ENCODE measurements at places on chromosomes 13 and 19.
A peak's percentile ranks its signal among the peaks of the same experiment; 100 is the strongest.

DNA sequence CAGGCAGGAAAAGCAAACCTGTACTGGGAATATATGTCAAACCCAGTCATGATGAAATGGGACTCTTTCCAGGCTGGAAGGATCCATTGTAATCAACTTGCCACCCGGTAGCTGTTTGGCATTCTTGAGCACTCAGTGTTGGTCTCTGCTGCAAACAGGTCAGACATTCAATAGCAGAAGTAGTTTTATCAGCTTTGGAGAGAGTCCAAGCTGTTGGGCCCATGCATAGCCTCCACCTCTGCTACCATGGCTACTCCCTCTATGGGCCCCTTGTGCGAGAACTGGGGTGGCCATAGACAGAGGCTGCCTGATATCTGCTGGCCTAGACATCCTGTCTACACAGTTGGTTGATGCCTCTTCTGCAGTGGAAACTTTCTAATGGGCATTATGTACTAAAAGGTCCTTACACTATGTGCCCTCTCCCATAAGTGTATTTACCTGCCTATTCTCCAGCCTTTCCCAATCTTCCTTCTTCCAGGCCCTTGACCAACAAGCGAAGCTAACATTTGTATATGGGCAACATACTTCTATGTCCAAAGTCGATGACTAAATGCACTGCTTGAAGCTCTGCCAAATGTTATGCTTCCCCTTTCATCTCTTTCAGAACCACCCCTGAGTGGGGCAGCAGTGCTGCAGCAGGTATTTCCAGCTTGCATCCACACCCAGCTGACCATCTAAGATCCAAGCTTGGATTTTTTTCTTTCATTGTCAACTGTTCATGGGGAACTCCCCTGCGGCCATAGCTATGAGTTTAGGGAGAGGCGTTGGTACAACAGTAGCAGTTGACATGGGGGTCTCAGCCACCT, 5.3 kb upstream of the RNF6 start:
- DNase-seq: no peak

- no peak for DNase-seq
These were observed 18.9 kb upstream of the CLDN10 start for GRCh38 chr13:95533545-95534160.

- DNase-seq: peak; percentile 93
These were observed 32.5 kb downstream of the BRD4 start for GRCh38 chr19:15299568-15300409.

GRCh38 chr19:29800100-29800825, 11.5 kb upstream of the CCNE1 start:
- DNase-seq: no peak

Measured in AG10803 (cell line).